ENCODE measurements at places on chromosomes 3 and 15.

DNA sequence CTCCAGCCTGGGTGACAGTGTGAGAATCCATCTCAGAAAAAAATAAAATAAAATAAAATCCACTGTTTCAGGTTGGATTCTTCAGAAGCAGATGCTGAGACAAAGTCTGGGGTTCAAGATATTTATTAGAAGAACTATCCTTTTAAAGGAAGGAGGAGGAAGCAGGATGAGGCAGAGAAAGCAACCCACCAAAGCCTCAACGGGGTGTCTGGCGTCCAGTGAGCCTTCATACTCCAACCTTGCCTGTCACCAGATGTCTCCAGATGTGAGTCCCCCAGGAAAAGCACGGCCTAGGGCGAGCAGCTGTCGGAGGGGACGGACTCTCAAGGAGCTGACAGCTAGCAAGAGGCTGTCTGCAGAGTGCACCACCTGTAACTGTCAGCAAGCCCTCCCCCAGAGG lies 37.3 kb downstream of the MB21D2 start:
- DNase-seq = no peak

GRCh38 chr3:152496716-152497115 lies 228.0 kb downstream of the MBNL1 start:
- no peak for DNase-seq

DNA sequence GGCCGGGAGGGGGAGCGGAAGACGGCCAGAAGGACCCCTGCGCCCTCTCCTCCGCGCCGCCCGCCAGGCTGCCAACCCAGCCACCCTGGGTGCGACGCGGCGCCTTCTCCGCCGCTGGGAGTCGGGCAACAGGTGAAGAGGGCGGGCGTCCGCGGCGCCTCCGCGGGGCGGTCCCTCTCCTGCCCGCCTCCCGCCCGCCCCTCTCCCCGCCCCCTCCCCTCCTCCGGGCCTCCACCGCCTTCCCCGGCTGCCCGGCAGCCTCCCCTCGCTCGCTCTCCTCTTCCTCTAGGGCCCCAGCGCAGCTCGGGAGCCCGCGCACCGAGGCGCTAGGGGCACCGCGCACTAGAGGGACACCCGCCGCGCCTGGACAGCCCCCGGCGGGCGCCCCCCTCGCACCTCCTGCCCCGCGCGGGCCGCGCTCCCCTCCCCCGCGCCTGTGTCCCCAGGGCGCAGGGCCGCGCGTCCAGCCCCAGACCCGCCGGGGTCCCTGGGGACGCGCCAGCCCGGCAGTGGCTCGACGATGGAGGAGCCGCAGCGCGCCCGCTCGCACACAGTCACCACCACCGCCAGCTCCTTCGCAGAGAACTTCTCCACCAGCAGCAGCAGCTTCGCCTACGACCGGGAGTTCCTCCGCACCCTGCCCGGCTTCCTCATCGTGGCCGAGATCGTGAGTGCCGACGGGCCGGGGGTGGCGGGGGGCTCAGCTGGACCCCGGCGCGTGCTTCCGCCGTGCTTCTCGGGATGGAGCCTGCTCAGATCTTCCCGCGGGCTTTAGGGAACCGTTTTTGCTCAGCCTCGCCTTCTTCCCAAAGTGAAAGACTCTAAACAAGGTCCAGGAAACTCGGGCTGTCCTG lies at the start of gene CMTM8:
TSS of gene CMTM8 (plus strand) at position 228 of the 854 bp plus-strand sequence. CDS start at position 521, 293 bp downstream.
- DNase-seq = peak; percentile 42

GRCh38 chr15:29704950-29705597 lies 117.2 kb downstream of the TJP1 start:
- DNase-seq = no peak

DNA sequence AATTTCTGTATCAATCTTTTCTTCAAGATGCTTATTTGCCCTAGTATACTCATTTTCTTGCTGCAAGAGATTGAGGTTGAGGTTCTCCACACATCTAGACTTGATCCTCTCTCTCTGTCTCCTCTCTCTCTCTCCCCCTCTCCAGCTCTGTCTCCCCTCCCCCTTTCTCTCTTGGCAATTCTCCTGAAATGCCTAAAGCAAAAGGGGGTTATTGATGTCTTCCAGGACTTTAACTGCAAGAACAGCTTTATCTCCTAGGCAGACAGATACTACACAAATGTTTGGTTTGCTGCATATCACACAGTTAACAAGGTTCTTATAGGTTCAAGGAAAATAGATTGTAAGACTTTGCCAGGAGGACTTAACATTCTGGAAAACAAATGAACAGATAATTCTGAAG lies 52.1 kb downstream of the TMEM212 start:
- DNase-seq = no peak

DNA sequence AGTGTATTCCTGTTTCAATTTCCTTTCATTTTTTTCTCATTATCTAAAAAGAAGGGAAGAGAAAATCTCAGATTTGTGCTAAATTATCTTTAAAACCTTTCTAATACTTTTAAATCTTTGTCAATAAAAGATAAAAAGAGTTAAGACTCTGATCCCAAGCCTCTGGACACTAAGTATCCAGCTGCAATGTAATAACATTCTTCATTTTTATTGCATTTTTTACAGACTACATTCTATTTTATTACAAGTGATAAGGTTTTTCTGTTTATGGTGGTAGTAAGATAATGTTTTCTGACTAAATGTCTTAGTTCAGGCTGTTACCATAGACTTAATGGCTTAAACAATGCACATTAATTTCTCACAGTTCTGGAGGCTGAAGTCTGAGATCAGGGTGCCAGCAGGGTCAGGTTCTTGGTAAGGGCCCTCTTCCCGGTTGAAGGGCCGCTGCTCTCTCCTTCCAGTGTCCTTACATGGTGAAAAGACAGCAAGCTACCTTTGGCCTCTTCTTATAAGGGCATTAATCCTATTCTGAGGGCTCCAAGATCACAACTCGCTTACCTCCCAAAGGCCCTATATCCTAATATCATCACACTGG lies 19.7 kb downstream of the KCNAB1 start:
- DNase-seq = no peak

GRCh38 chr3:177552051-177552450 lies 354.8 kb upstream of the TBL1XR1 start:
- no peak for DNase-seq

DNA sequence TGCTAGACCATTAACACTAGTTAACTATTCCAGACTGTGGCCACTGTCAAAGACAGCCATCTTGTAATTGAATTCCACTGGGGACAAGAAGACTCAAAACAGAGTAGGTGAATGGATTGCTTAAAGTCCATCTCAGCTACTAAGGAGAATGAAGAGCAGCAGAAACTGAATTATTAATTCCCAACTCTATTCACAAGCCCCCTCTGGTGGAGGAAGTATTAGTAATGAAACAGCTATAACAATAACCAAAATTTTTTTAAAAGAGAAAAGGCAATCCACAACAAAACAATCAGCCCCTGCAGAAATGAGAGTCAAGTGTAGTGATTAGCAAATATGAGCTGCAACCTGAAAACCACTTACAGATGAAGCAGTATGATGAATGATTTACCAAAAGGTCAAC lies 302.8 kb downstream of the FHIT start:
- DNase-seq = no peak

DNA sequence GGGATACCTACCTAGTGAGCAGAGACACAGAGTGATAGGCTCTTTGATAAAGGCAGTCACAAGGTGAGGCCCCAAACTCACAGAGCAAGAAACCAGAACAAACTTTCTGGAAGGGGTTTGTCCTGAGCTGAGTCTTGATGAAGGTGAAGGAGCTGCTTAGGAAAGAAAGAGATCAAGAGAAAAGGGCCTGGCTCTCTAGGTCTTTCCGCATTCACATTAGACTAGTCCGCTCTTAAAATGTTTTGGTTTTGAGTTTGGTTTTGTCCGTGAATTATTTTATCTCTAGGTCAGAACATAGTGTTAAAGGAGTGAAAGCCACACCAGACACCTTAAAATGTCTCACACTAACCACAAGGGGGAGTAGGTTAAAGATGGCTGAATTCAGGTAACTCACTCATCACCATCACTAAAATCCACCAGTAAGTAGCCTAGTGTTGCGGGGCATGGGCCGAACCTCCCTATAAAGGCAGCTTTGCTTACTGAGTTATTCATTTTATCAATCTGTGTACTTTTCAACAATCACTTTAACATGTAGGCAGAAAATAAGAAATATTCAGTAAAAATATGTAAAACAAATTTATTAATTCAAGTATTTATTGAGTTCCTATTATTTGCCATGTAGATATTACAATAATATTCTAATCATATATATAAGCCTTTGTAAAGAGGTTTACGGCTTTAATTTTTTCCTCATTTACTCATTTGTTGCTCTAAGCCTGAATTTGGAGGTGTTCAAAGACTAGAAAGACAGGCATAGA lies 121.5 kb upstream of the TSC22D2 start:
- DNase-seq = peak; percentile 48

- DNase-seq = no peak
These were observed 651 bp downstream of the UBA3 start for GRCh38 chr3:69079269-69080159.

DNA sequence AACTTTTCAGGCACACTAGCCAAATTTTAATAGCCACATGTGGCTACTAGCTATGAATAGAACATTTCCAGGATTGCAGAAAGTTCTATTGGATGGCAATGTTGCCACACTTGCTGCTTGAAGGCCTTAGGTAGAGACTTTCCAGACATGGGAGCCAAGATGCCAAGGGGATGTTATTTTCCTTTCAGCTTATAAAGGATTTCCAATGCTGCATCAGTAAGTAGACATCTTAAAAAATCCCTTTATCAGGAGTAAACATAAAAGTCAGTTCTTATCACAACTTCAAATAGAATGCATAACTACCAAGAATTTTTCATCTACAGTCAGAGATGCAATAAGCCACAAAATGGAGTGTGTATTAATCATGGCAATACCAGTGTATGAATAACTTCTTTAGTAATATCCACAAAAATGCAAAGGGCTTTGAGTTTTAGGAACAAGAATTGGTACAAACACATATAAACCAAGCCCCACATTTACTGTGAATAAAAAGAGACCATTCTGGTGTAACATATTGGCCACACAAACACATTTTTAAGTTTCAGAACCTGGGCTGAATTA lies 457.1 kb upstream of the ADAMTS9 start:
- DNase-seq = no peak

GRCh38 chr3:43224405-43225073 lies 61.8 kb upstream of the SNRK start:
- no peak for DNase-seq

DNA sequence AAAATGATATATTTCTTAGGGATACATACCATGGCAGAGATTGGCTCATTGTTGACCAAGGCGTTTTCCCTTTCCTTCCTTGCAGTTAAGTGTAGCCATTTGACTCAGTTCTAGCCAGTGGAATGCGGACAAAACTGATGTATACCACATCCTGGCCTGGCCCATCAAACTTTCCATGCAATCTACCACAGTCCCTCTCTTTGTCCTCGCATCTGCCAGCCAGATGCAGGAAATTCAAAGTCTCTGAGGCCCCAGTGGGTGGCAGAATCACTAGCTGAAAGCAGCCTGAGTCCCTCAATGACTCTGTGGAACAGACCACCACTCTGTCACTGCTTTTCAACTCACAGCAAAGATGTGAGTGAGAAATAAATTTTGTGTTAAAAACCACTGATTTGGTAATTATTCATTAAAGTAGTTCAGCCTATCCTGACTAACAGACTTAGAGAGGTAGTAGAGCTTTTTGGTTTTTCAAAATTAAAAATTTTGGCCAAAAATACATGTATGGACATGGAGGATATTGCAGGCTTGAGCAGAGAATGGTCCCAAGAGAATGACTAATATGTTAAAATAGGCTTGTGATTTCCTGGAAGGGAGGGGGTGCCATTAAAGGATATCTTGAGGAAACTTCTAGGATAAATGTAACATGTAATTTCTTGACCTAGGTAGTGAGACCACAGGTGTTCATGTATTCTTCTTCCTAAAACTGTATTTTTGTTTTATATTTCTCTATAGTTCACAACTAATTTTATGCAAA lies 10.9 kb downstream of the LRRFIP2 start:
- DNase-seq = no peak

Data from Caki2 (cell line).